ENCODE measurements at places on chromosomes 7 and 10.

DNA sequence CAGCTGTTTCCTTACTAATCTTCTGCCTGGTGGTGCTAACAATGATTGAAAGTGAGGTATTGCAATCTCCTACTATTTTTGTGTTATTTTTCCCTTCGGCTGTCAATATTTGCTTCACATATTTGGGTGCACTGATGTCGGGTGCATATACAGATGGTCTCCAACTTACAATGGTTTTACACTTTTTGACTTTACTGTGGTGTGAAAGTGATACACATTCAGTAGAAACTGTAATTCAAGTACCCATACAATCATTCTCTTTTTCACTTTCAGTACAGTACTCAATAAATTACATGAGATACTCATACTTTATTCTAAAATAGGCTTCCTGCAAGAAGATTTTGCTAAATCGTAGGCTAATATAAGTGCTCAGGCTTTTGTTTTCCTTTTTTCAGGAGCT lies 73.2 kb downstream of the RNF216 start:
- no peak for DNase-seq

DNA sequence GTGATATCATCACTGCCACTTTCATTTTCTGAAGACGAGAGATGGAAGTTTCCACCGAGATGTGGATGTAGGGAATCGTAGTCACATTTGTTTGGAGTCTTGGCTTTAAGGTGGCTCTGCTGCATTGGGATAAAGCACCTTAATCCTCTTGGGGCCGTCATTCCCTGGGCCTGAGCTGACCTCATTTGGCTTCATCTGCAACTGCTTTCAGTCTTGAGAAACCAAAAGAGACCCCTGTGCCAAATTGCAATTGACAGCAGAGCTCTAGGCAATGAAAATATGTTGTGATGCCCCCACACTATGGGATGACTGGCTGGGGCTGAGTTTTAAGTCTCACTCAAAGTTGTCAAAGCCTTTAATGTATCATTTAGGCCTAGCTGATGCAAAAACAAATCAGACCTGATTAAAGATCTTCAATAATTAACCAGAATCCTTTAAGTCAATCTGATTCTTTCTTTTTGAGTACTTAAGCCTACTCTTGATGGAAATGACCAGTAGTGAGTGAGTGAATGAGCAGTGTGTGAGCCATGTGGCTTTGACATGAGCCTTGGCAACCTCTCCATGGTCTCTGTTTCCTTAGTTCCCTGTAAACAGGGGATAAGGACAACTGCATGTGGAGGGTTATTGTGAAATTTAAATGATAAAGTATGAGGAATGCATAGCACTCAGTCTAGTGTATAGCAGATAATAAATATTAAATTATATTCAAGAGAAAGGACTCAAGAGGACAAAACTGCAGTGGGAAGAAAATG lies 155.0 kb downstream of the BMPER start:
- DNase-seq = no peak

GRCh38 chr7:102080019-102080433 lies 206.6 kb upstream of the SH2B2 start:
- DNase-seq = no peak

GRCh38 chr7:148711191-148712102 lies 12.7 kb downstream of the CUL1 start:
- DNase-seq = no peak

- DNase-seq = no peak
Observed at GRCh38 chr7:112346381-112347060, 103.7 kb upstream of the IFRD1 start.

GRCh38 chr10:1860351-1860750 lies 123.0 kb upstream of the ADARB2 start:
- no peak for DNase-seq

DNA sequence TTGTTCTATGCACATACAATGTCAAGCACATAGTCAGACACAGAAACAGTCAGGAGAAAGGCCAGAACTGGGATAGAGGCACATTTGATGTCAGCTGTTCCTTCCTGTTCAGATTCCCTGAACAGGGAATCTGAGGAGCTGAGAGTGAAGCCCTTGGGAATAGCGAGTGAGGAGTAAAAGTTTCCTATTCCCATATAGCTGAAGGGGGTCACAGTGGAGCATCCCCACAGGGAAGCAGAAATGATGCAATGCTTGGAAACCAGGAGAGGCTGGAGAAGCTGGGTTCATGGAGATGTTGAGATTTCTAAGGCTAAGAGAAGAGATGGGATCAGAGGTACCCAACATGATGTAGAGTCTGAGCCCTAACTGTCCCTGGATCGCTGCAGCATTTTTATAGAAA lies 11.3 kb upstream of the PRXL2A start:
- DNase-seq = no peak

GRCh38 chr7:105218215-105218614 lies 170.5 kb downstream of the SRPK2 start:
- no peak for DNase-seq

GRCh38 chr10:132104062-132104461 lies 38.3 kb downstream of the JAKMIP3 start:
- DNase-seq = no peak

GRCh38 chr10:58641708-58642107 lies 129.0 kb downstream of the BICC1 start:
- DNase-seq = no peak

DNA sequence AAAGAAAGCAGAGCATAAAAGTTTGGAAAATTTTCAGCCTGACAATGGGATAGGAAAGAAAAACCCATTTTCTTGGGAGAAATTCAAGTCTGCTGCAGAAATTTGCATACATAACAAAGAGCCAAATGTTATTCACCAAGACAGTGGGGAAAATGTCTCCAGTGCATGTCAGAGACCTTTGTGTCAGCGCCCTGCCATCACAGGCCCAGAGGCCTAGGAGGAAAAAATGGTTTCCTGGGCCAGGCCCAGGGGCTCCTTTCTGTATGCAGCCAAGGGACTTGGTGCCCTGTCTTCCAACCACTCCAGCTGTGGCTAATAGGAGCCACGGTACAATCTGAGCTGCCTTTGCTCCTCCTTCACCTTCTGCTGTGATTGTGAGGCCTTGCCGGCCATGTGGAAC lies 189.1 kb upstream of the PITRM1 start:
- no peak for DNase-seq

GRCh38 chr10:72223743-72224101 lies 7.6 kb upstream of the ASCC1 start:
- no peak for DNase-seq

- no peak for DNase-seq
Observed at GRCh38 chr7:51451751-51452476, 135.3 kb upstream of the COBL start.

GRCh38 chr10:90042075-90042474 lies 340.7 kb downstream of the KIF20B start:
- no peak for DNase-seq

- DNase-seq = no peak
Observed at GRCh38 chr10:132865171-132865631, 77.2 kb downstream of the CFAP46 start.

- no peak for DNase-seq
Observed at GRCh38 chr7:144834641-144835144, 1.2 kb downstream of the TPK1 start.

- DNase-seq = no peak
Observed at GRCh38 chr7:26853788-26854393, 10.5 kb downstream of the SKAP2 start.

DNA sequence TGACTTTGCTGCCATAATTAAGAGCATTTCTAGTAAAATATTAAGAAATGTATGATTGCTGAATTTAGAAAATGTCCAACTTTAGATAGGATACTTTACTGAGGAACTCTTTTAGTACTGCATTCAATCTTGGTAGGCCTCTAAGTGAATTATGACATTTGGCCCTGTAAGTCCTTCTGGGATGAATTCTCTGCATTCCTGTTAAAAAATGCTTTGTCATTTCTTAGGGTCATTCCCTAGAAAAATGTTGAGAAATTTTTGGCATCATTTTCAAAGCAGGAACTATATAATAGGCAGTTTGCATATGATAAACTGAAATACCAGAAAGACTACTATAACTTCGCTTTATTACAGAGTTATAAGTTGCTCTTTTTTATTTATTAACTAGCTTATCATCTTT lies 69.3 kb upstream of the PRR15 start:
- no peak for DNase-seq

DNA sequence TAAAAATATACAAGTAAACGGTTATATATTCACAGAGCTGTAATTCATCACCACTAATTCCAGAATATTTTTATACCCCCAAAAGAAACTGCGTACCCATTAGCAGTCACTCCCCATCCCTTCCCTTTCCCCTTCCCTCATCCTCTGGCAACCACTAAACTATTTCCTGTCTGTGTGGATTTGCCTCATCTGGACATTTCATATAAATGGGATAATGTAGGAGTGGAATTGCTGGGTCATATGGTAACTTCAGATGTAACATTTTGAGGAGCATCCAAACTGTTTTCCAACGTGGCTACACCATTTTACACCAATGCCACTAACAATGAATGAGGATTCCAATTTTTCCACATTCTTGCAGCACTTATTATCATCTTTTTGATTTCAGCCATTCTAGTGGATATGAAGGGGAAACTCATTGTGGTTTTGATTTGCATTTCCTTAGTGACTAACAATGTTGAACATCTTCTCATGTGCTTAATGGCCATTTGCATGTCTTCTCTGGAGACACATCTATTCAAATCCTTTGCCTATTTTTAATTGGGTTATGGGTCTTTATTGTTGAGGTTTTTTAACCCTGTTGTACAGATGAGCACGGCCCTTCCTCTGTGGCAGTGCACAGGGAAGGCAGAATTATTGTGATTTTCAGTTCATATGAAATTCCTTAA lies 79.2 kb downstream of the RBM20 start:
- DNase-seq = no peak

GRCh38 chr10:132332433-132332754 lies 401 bp downstream of the LRRC27 start:
- no peak for DNase-seq

DNA sequence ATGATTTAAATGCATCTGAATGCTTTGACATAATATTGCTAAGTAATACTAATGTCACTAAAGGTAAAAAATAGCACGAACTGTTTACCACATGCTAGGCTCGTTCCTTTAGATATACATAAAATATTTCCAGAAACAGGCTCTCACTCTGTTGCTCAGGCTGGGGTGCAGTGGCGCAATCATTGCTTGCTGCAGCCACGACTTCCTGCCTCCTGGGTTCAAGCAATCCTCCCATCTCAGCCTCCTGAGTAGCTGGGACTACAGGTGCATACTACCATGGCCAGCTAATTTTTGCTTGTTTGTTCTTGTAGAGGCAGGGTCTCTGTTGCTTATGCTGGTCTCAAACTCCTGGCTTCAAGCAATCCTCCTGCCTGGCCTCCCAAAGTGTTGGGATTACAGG lies 183.3 kb downstream of the SGMS1 start:
- DNase-seq = no peak

GRCh38 chr7:47500103-47500563 lies 81.8 kb downstream of the TNS3 start:
- DNase-seq = no peak

DNA sequence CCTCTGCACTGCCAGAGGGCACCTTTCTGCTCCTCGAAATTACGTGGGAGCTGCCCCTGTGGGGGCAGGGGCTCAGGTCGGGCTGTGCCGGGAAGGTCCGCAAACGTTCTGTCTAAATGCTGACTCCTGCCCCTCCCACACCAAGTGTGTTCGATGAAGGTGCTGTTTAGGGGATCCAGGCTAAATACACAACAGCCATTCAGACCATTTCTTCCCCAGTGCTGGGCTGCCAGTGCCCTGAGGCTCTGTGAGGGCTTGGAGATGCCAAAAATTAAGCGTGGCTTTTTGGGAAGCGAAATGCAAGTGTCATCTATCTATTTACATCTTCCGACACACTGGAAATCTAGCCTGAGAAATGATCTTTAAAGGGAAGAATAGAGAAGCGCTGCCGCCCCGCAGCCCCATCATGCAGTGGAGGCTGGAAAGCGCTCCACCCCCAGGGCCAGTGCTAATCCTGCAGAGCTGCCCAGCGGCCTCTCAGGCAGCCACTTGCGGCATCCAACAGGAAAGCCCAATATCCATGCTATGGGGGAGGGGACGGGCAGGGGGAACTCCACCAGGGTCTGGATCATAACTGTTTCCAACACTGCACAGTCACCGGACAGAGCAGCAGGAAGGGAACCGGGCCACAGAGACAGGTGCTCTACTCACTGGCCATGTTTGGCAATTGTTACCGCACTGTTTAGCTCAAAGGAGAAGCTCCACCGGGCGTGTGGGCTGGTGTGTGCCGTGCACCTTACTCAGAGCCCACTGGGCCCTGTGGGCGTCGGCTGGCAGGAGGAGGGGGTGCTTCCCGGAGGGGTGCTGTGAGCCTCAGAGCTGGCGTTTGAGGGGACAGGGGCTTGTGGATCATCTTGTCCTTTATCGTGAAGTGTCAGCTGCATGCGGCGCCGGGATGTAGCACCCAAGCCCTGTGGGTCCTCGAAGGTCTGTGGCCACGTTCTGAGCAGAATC lies 205.5 kb downstream of the DNAJB6 start:
- no peak for DNase-seq

DNA sequence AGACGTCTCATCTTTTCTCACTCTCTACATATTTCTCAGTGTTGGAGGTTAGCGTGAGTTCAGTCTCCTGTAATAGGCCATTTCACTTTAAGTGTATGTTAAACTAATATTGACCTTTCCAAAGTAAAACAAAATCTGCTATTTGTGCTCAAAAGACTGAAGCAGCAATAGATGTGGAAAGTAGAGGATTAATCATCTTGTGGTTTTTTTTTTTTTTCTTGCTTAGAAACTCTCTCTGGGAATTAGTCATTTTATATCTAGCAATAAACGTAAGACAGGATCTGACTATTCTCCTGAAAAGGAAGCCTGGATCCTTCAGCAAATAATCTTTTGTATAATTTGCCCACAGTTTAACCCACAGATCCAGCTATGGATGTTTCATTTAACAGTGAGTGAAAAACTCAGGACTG lies 81.7 kb downstream of the NRP1 start:
- no peak for DNase-seq

GRCh38 chr7:50268223-50268622 lies 36.3 kb upstream of the IKZF1 start:
- DNase-seq = no peak

- DNase-seq = no peak
Observed at GRCh38 chr10:129491123-129491734, 24.2 kb downstream of the MGMT start.

DNA sequence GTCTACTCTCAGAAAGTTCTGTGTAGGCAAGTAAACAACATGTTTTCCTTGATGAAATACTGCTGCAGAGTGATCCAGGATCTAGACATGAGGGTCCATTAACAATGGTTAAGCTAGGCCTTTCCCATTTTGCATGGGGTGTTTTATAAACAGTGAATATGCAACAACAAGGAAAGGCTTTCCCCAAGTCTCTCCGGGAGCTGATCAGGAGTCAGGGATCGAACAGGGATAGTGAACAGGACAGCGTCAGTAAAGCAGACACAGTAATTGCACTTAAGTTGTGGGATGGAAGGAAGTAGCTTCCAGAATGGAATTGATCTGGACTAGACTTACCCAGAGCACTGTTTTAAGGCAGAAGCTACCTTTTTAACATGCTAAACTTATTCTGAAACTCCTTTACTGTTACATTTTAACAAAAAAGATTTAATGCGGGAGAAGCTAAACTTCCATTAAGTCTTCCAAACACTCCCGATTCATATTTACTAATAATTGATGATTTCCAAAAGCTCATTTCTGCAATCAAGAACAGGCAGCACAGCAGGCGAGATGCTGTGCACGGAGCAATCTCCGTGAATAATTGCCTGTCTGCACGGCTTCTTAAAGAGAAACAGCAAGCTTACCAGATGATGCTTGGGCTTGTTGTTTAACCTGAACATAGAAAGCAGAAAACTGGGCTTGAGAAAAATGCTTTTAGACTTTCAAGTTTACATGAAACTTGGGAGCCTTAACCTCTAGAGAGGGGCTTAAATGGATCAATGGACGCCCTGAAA lies 50.3 kb upstream of the DOCK1 start:
- no peak for DNase-seq

Measured in stimulated activated CD4-positive, alpha-beta T cell treated with anti-CD3 and anti-CD28 coated beads, TNF-alpha, amount 100 ng/mL, for 4 hours (primary cell).